ENCODE measurements at places on chromosomes 1 and 21. TPM values are rescaled to one million over a fixed set of nuclear protein-coding genes. Genes with fewer than 3 reads are reported as not detected.

Gene MROH7
- total RNA-seq = not detected

Gene CNR2
- total RNA-seq = not detected

Gene KRTAP20-4
- not detected for total RNA-seq

Gene LAD1
- not detected for total RNA-seq

Gene CD1D
- not detected for total RNA-seq

Gene CELA2A
- not detected for total RNA-seq

Gene TFF3
- 0.93 TPM for total RNA-seq

Gene SPATA1
- total RNA-seq = 1.7 TPM

Gene HFM1
- 0.11 TPM for total RNA-seq

Gene ZBTB8B
- not detected for total RNA-seq
